NCI-H69 (cell line): ENCODE measurements at places on chromosomes 4 and X.

GRCh38 chr4:56796211-56796610 is 25.3 kb downstream of the SPINK2 start:
- no peak for DNase-seq

- no peak for DNase-seq
These were observed 392.0 kb downstream of the GBA3 start for GRCh38 chr4:23084559-23085248.

- DNase-seq = peak; percentile 61
These were observed 60.3 kb upstream of the CAMK2D start for GRCh38 chr4:113821856-113822255.

- DNase-seq = peak; percentile 91
These were observed 28.9 kb upstream of the MTMR1 start for GRCh38 chrX:150664290-150664689.

- DNase-seq = peak; percentile 89
These were observed 18.5 kb downstream of the UVSSA start for GRCh38 chr4:1365271-1366178.

DNA sequence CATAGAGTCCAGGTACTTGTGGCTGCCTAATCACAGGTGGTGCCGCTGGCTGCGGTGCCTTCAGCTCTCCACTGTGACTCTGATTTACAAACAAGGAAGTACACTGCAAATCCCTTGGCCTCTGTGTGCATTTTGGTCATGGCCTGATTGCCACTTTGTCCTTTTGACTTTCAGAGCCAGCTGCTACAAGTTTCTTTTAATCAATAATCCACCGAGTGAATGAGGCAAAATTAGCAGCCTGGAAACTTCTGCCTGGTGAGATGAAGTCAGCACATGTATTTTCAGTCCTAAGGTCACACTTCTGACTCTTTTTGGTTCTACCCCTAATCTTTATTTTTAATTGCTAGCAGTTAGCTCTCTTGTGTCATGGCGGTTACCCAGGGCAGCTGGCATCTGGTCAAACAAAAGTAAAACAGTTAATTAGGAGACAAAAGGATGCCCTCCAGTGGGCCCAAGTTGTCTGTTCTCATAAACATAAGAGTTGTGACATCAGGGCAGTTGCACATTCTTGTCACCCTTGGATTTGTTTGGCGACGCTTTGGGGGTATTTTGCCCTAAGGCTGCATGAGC is 62.3 kb upstream of the LNX1 start:
- DNase-seq = peak; percentile 94

- DNase-seq = no peak
These were observed 1546.6 kb upstream of the TENM3 start for GRCh38 chr4:180696460-180697092.

GRCh38 chr4:80803337-80803736 is 227.2 kb upstream of the BMP3 start:
- DNase-seq = no peak

- peak; percentile 73 for DNase-seq
These were observed 1.6 kb downstream of the SEPTIN11 start for GRCh38 chr4:76950956-76951671.

GRCh38 chr4:186297013-186297645 is 31.1 kb downstream of the F11 start:
- peak; percentile 23 for DNase-seq

DNA sequence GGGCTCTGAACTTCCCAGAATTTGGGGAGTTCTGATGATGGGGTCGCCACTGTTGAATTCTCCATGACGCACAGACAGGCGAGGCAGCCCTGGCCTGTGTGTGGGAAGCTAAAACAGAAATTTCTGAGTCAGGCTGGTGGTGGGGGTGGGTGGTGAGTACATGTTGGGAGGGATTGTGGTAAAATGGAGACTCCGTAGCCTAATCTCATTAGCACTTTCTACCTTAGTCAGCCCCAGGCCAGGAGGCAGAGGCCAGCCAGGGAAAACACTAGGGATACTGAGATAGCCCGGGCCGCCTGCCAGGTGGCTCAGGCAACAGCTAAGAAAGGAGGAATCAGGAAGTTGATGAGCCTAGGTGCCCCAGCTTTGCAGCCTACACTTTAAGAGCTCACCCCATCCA is 39.3 kb upstream of the NHSL2 start:
- DNase-seq = no peak

- no peak for DNase-seq
These were observed 241.1 kb downstream of the ANTXR2 start for GRCh38 chr4:79831701-79832514.

DNA sequence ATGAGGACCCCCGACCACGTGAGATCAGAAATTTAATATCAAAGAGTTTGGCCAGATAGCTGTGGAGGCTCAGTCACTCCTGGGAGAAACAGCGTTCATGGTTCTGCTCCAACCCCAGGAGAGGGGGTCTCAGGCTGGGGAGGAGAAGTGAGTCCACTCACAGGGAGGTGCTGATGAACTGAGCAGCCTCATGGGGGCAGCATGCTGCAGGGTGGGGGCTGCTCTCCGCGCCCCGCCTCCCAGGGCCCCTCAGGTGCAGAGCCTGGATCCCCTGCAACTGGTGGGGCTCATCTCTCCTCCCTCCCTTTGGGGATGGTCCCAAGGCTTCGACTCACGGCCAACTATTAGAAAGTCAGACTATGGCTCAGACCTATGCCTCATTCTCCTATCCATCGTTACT is 26.6 kb upstream of the C4orf50 start:
- peak; percentile 19 for DNase-seq

DNA sequence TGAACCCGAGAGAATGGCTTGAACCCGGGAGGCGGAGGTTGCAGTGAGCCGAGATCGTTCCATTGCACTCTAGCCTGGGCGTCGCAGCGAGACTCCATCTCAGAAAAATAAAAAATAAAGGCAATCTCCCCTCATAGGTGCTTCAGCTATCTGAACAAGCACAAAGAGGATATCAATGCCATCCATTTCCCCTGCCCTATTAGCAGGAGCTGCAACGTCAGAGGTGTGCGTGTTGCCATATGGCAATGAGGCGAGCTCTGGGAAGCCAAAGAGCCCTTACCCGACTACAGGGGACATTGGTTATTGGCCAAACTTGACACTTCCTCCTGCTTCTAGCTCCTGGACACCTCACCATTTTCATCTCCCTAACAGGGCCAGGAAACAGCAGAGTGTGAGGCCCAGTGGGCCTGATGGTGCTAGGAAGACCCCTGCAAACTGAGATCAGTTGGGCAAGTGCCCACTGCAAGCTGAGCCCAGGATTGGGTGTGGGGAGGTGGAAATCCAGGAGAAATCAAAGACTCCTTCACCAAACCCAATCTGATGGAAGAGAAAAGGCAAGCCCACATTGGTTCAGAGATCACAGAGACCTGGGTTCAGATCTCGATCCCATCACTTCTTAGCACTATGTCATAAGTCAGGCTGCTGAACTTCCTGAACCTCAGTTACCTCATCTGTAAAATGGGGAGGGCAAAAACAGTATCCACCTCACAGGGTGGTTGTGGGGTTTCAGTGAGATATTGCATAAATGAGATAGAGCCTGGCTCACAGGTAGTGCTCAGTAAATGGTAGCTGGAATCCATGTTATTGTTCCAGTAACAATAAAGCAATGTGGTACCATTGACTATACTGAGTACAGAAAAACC is 21.2 kb downstream of the SLC25A5 start:
- DNase-seq = no peak

DNA sequence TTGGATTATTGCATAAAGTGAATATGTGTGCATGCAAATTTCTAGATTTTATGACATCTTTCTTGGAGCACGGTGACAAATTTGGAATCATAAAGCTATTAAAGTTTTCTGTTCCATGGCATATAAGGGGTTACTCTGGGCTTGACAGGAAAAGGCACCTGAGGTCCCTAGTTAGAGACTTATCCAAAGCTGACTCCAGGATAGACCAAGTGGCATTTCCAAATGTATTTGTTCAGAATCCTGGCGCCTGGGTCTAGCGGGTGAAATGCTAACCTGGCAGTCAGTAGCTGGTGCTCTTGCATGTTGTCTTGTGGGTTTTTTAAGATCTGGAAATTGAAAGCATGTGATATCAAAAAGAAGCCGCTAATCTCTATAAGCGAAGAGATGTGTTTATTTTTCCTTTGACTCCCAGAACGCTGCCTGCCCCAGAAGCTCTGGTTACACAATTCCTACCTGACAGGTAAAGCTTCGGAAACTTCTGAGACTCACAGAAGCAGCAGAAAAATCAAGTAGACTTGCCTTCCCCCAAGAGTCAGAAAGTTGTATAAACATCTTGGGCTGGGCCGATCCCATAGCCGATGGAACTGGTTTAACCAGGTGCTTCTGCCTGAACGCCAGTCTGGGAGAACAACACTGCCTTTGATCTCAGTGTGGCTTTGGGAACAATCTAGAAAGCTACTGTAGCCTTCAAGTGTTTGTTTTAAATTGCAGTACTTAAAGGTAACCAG is 12.9 kb upstream of the ZCCHC4 start:
- no peak for DNase-seq

DNA sequence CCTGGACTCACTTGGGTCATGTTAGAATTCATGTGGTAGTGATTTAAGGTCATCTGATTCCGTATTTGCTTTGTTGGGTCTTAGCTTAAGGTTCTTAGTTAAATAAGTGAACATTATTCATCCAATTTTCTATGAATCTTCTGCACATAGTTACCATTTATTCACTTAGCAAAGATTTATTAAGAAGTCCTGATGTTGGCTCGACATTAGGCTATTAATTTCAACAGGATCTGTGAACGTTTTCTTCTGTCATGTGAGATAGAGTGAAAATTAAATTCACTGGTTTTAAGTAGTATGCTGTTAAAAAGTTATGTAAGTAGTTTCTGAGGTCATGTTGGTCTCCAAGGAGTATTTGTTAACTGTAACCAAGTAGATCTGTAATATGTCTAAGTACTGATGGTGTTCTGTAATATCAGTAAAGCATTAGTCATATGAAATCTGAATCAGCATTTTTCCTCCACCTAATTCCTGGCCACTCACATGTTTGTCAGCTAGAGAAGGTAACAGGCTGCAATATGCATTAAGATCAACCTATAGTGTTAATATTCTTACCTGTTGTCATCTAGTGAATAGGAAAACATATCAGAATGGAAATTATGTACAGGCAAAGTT is 155.6 kb downstream of the PCDH7 start:
- DNase-seq = no peak

DNA sequence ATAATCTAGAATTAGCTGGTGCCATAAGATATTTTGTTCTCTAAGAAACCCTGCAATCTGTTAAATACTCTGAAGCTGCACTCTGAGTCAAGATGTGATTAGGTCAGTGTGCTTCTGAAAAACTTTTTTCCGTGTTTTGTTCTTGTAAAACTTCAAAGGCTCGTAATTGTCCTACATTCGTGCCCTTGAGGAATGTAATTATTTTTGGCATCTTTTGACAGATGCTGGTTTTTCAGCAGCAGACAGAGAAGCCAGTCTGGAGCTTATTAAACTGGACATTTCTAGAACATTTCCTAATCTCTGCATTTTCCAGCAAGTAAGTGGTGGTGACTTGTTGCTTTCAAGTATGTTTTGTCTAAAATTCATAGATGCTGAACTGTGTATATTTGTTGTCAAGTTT is 36.8 kb upstream of the TADA2B start:
- no peak for DNase-seq

GRCh38 chrX:23557070-23557469 is 110.2 kb upstream of the PRDX4 start:
- DNase-seq = no peak

- DNase-seq = no peak
These were observed 33.7 kb downstream of the ADAD1 start for GRCh38 chr4:122412547-122412946.

DNA sequence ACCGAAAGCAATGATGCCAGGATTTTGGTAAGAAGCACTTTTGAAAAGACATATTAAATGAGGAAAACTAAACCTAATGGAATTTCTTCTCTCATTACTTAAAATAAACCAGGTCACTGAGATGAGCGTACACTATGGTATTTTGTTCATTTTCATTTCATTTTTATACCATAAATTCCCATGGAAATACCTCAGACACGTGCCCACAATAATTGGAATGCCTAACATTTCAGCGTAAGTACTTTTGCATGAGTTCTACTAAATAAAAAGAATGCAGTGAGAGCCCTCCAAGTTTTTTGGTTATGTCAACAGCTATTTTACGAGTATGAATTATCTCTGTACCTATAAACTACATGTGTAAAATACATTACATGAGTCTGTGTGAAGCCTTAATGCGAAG is 3.2 kb downstream of the CAMK2D start:
- DNase-seq = no peak

DNA sequence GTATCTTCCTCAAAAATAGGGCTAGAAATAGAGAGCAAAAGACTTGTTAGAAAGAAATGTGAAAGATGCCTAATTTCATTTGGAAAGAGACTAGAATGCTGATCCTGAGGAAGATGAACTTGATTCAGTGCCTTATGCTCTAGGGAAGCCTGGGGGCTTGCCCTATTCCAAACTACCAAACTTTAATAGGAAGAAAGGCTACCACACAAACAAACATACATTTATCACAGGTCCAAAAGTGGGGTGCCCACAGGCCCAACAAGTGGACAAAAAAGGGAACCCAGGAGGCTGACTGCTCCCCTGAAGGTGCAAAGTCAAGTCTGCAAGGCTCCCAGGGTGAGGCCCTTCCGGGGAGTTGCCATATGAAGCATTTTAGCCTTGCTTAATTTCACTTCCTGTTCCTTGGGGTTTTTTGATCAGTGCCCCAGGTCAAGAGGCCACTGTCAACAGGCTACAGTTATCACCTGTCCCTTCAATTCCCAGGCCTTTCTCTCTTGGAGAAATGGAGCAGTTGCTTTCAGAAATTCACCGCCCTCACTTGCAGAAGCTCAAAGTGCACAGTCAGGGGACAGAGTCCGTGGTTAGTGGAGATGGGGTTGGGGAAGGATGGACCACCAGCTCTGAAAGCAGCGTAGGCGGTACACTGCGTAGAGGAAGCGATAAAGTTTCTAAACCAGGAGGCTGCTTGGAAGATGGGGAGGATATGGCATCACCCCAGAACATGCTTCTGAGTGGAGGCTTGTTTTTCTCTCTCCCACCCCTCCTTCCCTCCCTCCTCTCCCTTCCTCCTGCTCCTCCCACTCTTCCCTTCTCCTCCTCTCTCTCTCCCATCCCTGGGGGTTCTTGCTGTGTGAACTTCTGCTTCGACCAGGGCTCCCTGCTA is 36.4 kb downstream of the TMEM154 start:
- peak; percentile 17 for DNase-seq

- DNase-seq = peak; percentile 37
These were observed 326.9 kb upstream of the SLIT2 start for GRCh38 chr4:19924761-19925160.

- DNase-seq = peak; percentile 65
These were observed 54.5 kb upstream of the FBXW7 start for GRCh38 chr4:152590179-152591031.

DNA sequence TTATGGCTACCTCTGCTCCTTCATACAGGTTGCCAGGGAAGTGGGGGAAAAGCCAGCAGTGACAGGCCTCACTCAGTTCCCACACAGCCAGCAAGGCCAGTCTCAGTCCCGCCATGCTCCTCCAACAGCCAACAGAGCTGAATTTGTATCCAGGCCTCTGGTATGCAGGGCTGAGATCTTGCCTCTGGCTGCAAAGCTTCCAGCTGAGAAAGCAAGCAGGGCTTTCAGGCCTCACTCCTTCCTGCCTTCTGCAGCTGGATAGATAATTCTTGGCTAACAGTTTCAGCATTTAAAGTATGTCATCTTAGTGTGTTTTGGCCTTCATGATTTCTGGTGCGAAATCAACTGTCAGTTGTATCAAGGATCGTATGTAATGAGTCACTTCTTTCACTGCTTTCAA is 103.6 kb downstream of the GNL3L start:
- no peak for DNase-seq

GRCh38 chr4:185830263-185830994 is 18.4 kb upstream of the SORBS2 start:
- DNase-seq = no peak

GRCh38 chr4:148097801-148098200 is 344.4 kb downstream of the NR3C2 start:
- no peak for DNase-seq
